Stimulated activated CD8-positive, alpha-beta memory T cell treated with anti-CD3 and anti-CD28 coated beads, Interleukin-15, amount 100 ng/mL, for 4 hours (primary cell): ENCODE measurements at places on chromosomes 6 and 20.

DNA sequence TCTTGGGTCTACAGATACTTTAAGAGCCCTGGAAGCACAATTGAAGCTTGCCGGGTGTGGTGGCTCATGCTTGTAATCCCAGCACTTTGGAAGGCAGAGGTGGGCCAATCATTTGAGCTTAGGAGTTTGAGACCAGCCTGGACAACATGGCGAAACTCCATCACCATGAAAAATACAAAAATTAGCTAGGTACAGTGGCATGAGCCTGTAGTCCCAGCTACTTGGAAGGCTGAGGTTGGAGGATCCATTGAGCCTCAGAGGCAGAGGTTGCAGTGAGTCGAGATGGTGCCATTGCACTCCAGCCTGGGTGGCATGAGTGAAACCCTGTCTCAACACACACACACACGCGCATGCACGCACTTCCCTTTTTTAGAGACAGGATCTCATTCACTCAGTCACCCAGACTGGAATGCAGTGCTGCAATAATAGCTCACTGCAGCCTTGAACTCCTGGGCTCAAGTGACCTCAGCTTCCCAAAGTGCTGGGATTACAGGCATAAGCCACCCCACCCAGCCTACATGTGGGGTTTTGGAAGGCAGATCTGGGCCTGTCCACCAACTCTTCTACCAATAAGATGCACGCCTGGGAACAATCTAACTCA lies 182.5 kb upstream of the JARID2 start:
- no peak for DNase-seq

DNA sequence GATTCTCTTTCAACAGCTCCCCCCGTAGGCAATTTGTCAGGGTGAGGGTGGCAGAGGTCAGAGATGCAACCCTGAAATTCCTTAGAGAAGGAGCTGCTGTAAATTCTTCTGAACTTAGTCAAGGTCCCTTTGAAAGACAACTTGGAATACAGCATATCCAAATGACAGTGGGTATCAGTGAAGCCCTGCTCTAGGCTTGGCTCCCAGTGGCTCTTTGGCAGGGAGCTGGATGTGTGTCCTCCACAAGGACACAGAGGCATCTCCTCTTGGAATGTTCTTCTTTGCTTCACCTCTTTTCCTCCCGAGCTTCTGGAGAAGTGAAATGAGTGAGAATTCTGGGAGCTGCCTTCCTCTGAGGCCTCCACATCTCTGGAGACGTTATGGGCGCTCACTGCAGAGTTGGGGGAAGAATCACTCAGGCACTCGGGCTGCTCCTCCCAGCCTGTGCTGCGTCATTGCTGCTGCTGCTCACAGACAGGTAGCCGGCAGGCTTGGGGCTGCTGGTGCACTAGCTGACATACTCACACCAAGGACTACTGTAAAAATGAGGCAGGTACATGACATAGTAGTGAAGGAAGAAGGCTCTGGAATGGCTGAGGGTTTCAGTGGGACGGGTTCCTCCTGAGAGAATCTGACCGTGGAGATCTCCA lies 34.1 kb downstream of the DYNLT1 start:
- no peak for DNase-seq

GRCh38 chr6:152301021-152301764 lies 336.0 kb downstream of the SYNE1 start:
- no peak for DNase-seq

GRCh38 chr6:33313709-33314514 lies at the start of gene TAPBP:
Gene TAPBP (minus strand): TSS chr6:33314078. CDS start chr6:33314041, 37 bp downstream.
- DNase-seq = peak; percentile 76

DNA sequence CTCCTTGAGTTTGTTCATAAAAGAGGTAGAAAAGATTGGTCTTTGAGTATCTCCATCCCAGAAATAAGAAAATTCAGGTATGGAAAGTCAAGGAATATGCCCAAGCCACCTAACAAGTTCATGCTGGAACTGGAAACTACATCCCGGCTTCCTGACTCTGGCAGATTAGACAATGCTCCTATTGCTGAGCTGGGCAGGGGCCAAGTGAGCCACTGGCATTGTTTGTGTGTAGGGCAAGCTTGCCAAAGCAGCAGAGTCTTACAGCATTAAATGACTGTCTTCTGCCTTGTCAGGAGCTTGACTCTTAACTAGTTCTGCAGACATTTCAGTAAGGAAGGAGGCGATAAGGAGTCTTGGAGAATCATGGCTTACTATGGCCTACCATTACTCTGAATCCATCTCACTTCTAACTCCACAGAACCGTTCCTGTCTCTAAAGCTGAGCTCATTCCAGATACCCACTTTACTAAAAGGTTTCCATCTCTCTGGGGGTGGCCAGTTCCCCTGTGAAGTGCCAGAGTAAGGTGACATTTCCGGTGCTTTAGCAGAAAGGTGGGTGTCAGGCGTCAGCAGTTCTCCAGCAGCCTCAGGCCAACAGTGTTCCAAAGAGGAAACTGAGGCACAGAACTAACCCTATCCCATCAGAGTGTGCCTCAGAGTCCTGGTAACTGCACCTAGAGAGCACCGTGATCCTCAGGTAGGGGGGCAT lies 30.1 kb downstream of the PRDM1 start:
- DNase-seq = no peak

GRCh38 chr6:134918418-134918961 lies 31.4 kb downstream of the ALDH8A1 start:
- no peak for DNase-seq

DNA sequence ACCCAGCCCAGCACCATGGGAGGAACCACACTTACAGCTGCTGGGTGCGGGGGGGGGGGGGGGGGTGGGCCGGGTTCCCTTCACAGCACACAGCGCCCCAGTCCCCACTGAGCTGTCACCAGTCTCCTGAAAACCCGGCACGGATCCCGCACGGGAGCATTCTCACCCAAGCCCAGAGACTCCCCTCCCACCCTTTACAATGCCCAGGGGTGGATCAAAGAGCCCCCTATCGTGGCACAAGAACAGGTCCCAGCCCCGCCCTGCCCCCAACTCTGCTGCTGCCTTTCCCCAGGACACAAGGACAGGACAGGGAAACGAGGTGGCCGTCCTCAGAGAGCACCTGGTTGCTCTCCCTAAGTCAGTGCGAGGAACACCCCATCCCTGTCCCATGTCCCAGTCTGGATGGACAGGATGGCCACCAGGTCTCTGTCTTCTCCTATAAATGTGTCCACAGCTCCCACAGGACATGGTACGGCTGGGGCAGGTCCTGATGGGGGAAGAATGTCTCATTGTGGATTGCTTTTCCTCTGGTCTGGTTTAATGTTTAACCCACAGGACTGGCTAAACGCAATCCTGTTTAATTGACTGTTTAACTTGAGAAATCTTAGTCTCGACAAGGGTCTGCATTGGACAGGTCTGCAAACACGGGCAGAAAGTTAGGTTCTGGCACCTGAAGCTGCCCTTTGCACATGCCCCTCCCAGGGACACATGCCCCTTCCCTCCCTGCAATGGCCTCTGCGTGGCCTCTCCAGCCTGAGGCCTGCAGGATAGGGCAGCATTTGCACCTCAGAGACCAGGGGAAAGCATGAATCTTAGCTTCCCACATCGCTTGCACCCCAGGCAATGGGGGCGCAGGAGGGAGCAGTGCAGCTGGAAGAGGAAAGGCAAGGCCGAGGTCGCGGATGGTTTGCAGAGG lies 45.3 kb downstream of the DACT2 start:
- no peak for DNase-seq

DNA sequence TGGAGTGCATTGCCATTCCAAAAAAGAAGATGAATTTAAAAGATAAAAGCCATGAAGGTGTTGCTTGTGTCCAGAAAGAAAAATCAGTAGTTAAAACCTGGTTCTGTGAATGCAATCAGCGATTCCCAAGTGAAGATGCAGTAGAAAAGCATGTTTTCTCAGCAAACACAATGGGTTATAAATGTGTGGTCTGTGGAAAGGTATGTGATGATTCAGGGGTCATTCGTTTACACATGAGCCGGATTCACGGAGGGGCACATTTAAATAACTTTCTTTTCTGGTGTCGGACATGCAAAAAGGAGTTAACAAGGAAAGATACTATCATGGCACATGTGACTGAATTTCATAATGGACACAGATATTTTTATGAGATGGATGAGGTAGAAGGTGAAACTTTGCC lies 24.7 kb upstream of the BAG2 start:
- no peak for DNase-seq

DNA sequence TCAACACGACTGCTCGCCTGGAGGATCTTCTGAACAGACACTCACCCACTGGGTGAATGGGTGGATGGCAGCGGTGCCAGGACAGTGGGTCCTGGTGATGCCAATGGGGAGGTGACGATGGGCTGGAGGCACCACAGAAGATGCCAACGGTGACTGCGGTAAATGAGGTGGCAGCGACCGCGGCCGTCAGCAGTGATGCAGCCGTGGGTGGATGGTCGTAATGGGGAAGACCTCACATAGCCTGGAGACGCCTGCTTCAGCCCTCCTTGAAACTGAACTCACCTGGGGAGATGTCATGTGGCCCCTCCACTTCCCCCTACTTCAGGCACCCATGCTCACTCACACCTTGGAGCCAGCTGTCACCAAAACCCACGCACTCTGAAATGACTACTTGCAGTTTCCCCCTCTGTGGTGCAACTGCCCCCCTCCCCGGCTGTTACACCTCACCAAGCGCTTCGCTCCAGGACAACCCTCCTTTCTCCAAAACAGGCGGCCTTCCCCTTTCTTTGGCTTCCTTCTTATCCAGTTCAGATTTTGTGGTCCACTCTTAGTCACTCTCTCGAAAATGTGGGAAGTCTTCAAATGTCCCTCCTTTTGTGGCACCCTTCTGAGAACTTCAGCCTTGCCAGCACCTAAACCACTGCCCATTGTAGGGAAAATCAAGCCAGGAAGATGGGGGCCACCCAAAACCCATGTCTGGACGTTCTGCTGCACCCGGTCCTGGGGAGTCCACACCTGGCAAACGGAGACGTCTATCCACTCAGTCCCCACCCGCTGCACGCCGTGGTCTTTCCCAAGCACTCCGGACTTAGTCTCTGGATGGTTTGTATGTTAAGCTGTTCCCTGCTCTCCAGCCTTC lies 10.4 kb upstream of the ABHD16B start:
- DNase-seq = no peak

- DNase-seq = no peak
Measured at GRCh38 chr6:22327881-22328280, 31.0 kb upstream of the PRL start.

GRCh38 chr6:33192671-33193602 lies 670 bp upstream of the COL11A2 start:
- no peak for DNase-seq

DNA sequence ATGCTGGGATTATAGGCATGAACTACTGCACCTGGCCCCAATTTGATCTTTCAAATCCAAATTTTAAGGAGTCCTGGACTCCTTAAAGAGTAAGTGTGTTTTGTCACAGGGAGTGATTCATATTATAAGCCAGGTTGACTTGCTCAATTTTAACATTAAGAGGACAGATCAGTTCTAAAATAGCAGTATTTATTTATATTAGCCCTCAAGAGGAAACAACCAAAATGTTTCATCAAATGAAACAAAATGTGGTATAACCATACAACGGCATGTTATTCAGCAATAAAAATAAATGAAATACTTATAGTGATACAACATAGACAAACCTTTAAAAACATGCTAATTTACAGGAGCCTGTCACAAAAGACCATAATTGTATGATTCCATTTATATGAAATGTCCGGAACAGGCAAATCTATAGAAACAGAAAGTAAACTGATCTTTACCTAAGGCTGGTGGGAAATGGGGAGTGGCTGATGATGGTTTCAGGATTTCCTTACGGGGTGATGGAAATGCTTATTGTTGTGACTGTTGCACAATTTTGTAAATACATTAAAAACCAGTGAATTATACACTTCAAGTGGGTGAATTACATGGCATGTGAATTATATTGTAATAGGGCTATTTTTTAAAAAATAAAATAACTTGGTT lies 637.4 kb downstream of the MMUT start:
- DNase-seq = no peak

DNA sequence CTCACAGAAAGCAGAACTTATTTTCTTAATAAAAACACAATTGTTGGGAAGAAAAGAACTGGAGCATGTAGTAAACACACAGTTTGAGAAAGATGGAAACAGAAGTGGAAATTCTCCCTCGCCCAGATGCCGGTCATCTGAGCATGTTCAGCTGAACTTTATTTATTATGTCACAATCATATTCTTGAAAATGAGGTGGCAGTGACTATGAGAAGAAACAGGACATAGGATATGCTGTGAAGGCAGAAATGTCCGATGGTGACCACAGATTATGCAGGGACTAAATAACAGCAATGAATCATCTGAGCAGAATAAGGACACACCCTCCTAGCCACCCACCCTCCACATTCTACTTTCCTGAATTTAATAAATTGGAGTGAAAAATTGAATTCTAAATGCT lies 425.3 kb upstream of the NOX3 start:
- DNase-seq = no peak

DNA sequence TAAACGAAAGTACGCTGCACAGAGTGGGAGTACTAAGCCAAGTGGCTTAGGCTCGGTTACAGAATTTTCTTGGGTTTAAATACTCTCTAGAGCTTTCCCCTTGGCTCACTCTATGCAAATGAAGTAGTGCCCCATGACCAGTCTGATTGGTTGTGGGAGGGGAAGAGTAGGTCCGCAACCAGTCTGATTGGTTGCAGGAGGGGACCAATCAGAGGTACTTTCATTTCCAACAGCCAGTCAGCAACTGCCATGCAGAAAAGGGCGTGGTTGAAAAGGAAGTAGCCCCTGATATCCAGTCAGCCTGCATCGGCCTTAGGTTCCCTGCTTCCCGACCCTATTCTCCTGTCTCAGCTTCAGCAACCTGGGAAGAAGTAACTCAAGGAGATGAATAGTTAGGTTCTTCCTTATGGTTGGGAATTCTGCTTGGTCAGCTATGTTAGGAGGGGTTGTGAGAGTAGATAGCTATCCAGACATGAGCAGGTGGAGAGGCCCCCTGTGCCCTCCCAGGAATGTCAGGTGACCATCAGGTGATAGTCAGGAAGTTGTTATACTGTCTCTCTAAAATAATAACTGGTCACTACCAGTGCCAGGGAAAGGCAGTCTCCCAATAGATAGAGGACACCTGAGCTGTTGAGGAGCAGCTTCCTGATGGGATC lies 57.4 kb downstream of the FARS2 start:
- no peak for DNase-seq

GRCh38 chr20:52490711-52491430 lies 299.3 kb upstream of the ZFP64 start:
- DNase-seq = no peak

DNA sequence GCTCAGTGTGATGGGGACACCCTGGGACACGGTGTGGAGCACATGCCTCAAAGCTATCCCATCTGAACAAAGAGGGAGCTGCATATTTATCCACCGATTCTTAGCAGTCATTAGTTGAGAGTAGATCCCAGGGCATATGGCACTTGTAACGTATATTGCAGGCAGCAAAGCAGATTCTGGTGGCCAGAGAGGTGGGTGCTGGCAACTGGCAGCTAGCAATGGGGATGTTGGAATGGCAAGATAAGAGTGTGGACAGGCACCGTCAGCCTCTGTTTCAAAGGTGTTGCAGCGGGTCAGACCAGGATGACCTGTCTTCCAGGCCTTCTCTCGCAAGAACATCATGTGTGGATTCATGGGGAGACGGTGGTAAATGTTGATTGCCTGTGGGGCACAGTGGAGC lies 287.8 kb upstream of the RNF24 start:
- DNase-seq = no peak

- no peak for DNase-seq
Measured at GRCh38 chr20:58406422-58407001, 17.5 kb downstream of the VAPB start.
